Esophagus mucosa (tissue), 1 donor: ENCODE measurements at places on chromosomes 4 and X. TPM values are rescaled to one million over a fixed set of nuclear protein-coding genes. Genes with fewer than 3 reads are reported as not detected.

DNA sequence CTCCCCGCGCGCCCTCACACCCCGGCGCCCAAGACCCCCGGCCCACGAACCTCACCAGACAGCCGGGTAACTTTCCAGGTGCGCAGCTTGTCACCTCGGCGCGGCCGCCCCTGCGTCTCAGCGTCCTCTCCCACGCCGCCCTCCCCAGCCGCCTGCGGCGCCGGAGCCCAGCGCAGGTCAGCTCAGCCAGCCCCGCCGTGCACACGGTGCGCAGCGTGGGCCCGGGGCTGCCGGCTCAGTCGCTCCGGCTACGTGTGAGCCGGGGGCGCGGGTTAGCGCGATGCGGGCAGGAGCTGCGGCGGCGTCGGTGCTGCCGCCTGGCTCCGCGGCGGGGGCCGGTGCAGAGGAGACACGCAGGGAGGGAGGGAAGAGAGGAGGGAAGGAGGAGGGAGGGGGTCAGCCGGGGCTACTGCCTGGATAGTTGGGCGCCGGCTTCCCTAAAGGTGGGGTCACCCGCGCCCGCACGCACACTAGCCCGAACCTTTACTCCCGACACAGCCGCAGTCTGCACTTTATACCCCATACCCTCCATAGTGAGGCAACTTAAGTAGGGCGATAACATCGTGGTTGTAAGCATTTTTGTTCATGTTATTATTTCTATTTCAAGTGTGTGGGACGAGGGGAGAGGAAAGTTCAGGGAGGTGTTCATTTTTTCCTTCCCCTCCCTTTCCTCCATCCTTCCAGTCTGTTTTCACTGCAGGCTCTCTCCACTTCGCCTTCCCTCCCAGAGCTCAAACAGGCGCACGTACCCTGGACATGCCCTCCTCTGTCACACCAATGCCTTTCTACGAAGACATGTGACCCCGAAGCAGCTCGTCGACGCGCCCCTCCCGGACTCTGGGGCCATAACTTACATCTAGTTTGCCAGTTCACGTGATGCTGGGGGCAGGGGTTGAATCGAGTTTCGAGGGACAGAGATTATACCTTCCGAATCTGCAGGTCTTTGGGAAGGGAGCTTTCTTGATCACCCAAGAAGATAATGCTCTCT lies at the start of gene PRKG2:
PRKG2 (minus strand) TSS at position 342 of the 988 bp plus-strand sequence. CDS start 10,175 bp downstream, outside the sequence.
- ATAC-seq: peak; percentile 39

DNA sequence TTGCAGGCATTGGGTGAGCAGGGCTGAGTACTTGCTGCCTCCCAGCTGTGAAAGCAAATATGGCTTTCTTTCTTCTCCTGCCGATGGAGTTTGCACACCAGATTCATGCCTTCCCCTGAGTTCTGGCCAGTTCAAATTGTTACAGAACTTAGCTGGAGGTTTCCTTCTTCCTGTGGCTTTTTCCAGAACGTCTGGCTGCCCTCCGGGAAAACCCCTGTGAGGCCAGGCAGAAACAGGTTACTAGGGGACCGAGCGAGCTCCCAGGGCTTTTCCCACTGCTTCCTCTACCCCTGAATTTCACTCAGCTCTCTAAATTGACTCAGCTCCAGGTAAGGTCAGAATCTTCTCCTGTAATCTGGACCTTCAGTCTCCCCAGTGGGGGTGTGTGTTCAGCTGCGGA lies 482.4 kb downstream of the C4orf33 start:
- ATAC-seq: no peak

GRCh38 chr4:37948542-37948941 lies 11.7 kb upstream of the PTTG2 start:
- no peak for ATAC-seq

GRCh38 chrX:116318672-116319071 lies 117.7 kb upstream of the SLC6A14 start:
- ATAC-seq: peak; percentile 59

DNA sequence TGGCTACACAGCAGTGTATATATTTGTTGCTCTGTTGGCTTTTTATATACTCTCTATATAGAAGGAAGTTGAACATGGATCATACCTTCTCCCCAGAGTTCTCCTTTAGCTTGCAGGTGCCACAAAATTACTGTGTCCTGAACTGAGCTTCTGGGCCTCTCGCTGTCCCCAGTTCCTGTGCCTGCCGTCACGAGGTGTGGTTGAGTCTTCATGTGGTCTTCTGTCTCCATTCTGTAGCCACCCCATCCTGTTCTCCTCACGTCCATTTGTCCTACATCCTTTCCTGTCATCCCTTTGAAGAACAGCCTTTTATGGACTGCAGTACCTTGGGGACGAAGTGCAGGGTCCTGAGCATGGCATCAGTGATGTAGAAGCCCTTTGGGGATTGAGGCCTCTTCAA lies 14.5 kb downstream of the TMEM131L start:
- no peak for ATAC-seq

DNA sequence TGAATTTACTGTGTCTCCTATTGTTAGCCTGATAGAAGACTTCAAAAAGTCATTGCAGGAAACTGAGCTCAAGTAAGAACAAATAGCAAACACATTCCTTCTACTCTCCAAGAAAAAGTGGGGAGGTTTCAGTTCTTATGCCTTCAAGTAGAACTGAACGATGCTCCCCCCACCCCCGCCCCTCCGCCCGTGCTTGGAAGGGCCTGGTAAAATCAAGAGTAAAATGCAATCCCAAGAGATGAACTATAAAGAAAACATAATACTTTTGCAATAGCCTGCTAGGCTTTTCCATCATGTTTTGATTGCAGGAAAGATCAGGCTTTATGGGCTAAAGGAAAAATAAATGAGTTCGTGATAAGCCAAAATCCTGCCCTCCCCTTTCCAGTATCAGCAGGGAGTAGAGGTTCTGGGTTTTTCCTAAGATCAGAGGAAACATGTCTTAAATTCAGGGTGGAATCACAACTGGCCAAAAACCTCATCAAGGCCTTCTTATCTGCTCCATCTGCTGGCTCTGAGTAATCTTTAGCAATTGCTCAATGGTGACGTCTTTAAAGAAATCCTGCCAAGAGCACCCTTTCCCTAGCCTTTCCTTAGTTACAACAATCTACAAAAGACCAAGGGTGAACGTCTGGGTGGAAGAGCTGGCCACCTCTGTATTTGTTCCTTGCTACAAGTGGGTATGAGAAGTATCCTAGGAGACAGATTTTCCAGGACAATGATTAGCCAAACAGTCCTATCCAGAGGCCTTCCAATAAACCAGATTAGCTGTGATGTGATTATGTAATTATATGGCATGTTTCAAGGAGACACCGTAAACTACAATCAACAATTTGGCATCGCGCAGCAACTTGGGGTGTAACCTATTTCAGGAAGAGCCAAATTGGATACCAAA lies 66.3 kb upstream of the FAM9C start:
- peak; percentile 48 for ATAC-seq

DNA sequence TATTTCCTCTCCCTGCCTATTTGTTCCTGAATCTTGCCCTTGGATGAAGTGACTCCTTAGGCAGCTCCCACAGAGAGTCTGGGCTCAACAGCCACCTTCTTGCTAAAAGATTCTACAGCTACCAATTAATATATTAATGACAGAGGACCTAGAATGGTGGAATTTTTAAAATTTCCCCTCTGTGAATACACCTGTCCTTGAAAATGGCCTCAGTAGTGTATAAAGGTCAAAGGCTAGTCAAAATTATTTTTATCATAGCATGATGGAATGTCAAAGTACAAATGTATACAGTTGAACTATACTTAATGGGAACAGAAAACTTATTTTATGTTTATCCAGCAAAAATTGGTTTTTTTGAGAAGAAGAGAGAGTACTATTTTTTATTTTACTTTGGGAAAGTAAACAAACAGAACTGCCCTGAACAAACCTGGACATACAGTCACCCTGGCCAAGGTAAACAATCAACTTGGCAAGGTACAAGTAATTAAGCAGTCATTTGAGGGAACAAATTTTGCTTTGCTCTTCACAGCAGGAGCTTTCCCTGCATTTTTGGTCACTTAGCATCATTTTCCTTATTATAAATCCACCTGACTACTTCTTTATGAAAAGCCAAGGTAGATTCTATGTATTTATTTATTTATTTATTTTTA lies 250.8 kb downstream of the INPP4B start:
- no peak for ATAC-seq

DNA sequence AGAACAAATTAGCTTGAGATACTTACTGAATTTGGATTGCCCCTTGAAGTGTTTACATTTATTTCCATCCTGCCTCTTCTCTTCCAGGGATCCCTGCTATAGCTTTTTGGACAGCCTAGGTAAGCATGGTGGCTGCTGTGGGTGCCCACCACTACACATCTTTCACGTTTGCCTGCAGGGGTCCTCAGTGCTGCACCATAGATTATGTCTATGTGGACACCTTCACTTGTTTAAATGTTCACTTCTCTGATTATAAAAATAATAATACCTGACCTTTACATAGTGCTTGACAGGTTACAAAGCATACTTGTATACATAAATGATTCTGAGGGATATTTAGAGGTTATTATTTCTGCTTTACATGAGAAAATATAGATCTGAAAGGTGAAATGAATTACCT lies 67.9 kb upstream of the SLC4A4 start:
- ATAC-seq: no peak

DNA sequence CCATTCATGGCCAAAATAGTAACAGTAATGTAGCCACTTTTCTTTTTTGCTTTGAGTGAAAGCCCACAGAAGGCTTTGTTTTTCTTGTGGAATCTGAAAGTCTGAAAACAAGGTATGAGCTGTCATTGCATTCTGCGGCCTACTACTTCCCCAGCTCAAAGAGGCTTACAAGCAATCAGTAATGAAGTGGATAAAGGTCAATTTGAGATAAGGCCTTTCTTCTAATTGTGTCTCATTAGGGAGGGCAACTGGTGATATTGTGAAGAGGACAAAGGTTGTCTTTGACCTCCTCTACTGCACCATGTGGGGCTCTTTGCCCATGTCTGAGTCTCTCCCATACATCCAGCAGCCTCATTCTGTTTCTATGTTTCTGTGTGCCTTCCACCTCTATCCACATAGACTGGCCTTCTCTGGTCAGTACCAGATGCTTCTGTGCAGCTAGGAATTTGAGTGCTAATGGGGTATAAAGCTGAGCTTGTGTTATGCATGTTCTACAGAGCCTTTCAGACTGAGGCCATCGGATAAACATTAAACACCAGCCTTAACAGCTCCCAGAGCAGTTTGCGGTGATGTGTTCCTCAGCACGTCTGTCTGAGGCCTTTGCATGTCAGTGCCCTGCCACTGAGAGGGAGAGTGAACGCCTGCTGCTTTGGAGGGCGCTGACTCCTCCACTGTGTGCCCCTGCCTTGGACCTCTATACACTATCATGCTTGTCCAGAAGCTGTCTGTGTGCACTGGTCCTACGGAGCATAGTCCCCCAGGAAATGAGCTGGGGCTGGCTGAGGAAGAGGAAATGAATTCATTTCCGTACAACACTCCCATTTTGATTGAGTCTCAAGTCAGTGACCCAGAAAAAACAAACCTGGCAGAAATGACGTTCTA lies 80.2 kb downstream of the SH2D1A start:
- no peak for ATAC-seq

- ATAC-seq: no peak
These were observed 41.6 kb downstream of the HMX1 start for GRCh38 chr4:8830056-8830455.

DNA sequence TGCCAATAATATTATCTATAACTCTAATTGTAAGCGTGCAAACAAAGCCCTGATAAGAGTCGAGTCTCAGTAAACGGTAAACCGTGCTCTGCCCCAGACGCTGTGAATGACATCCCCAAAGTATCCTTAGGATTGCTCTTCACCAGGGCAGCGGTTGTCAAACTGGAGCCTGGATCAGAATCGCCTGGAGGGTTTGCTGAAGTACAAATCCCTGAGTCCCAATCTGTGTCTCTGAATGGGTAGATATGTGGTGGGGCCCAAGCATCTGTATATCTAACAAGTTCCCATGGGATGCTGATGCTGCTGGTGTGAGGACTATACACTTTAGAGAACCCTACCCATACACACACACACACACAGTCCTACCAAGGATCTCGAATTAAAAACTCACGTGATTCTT lies 813 bp upstream of the APBB2 start:
- ATAC-seq: no peak

DNA sequence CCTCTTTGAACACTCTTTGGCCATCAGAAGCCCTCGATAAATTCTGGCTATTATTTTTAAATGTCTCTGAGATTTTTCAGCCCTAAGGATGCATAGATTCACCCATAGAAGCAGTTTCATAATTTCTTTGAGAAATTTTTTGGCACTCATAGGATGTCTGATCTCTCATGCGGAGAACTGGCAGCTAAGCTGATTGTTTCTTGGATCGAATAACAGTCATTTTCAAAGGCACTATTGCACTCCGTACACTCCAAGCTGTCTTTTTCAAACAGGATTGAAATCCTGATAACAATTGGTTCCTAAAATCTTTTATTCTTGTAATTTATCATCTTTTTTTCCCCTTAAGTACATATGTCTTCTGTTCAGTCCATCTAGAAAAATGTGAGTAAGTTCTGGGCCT lies 411.9 kb downstream of the SPOCK3 start:
- no peak for ATAC-seq

GRCh38 chrX:124211312-124211942 lies 121.0 kb upstream of the TEX13D start:
- no peak for ATAC-seq

- no peak for ATAC-seq
These were observed 42.6 kb downstream of the DDIT4L start for GRCh38 chr4:100147684-100148083.

DNA sequence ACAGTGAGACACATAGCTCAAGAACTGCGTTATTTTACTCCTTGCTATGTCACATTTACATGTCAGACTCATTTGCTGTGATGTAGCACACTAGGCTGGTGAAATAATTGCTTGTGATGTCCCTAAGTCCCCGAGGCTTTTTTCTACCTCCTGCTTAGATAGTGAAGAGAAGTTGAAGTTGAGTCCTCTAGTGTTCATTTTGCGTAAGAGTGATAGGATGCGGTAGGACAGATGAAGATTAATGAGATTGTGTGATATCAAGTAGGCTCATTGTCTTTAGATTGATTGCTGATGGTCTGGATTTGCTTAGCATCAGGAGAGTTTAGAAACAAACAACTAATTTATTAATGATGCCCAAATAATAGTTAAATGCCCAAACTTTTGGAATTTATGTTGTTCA lies 173.6 kb upstream of the NUDT6 start:
- no peak for ATAC-seq

GRCh38 chrX:64093761-64094160 lies 111.7 kb downstream of the AMER1 start:
- ATAC-seq: no peak

GRCh38 chrX:74270393-74270792 lies 33.6 kb upstream of the ZCCHC13 start:
- ATAC-seq: no peak

GRCh38 chr4:41460641-41461040 lies 77.3 kb upstream of the LIMCH1 start:
- ATAC-seq: no peak

DNA sequence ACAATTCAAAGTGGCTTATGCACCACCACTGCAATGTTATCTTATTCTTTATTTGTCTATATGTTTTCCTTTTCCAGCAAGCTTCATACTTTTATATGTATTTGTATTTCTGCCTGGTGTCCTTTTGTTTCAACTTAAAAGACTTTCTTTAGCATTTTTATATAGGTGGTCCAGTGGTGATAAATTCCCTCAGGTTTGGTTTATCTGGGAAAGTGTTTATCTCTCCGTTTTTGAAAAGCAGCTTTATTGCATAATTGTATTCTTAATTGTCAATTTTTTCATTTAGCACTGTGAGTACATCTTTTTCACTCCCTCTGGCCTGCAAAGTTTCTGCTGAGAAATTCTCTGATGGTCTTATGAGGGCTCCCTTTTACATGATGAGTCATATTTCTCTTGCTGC lies 479.0 kb upstream of the GRID2 start:
- no peak for ATAC-seq

Gene PCYT1B
- 0.64 TPM for total RNA-seq

Gene EVC2
- total RNA-seq: 1.8 TPM

Gene ADGRG4
- total RNA-seq: not detected

Gene USP27X
- total RNA-seq: 1.2 TPM

Gene POU3F4
- total RNA-seq: not detected
